ENCODE measurements at places on chromosomes 13 and 19. TPM values are rescaled to one million over a fixed set of nuclear protein-coding genes. Genes with fewer than 3 reads are reported as not detected.

C19orf81 gene
- total RNA-seq, result not detected

HSD17B14 gene
- total RNA-seq, result not detected

- no peak for ATAC-seq
These were observed 76.4 kb downstream of the INSR start for GRCh38 chr19:7217861-7218260.

GRCh38 chr13:53759016-53759415 lies 730.4 kb downstream of the OLFM4 start:
- no peak for ATAC-seq

DNA sequence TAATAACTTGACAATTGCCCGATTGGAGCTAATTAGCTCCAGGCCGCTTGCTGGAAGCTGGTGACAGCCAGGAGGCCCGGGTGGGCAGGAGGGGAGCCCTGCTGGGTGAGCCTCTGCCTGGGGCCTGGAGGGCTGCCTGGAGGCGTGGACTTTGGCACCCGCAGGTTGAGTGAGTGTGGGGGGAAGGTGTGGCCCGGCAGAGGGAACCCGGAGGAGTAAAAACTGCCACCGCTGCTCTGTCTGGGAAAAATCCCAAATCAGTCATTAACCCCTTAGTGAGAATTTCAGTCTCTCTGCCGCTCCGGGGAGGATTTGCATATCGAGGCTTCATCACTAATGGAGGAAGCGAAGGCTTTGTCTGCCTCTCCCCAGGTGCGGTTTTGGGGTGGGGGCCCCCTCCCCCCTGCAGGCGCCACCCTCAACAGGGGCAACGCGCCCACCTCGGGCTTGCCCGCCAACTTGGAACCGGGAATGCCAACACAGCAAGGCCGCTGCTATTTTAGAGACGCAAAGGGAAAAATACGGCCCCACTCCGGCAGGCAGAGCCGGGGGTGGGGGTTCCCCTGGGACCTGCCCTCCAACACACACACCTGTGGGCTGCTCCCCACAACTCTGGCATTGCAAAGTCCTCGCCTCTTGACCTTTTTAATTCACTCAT lies 6.2 kb downstream of the EFNA2 start:
- ATAC-seq, result no peak

GRCh38 chr19:16824658-16825311 lies 4.4 kb upstream of the SIN3B start:
- ATAC-seq, result no peak

Measured in activated T-helper 17 cell treated with anti-CD3 and anti-CD28 coated beads, Interleukin-2, amount 50 U/mL, for 72 hours (primary cell).